ENCODE measurements at places on chromosomes 3 and 15.

GRCh38 chr3:31265646-31266428, 266.9 kb upstream of the STT3B start:
- DNase-seq: no peak

- no peak for DNase-seq
These were observed 35.2 kb upstream of the TF start for GRCh38 chr3:133711013-133711412.

- no peak for DNase-seq
These were observed 4.8 kb downstream of the GPR15 start for GRCh38 chr3:98536456-98537017.

DNA sequence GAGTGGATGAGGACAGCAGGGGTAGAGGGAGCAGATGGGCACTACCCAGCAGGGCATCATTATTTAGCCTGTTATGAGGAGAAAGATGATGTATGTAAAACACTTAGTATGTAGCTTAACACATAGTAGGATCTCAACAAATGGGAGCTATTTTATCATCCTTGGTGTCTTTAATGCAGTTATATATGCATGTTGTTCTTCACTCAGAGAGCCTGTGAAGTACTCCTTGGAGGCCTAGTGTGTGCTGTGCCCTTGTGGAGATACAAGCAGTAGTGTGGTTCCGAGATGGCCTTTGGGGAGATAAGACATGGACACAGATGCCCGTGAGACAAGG, 124.2 kb downstream of the LIPC start:
- DNase-seq: no peak

- no peak for DNase-seq
These were observed 362.2 kb upstream of the SLCO3A1 start for GRCh38 chr15:91491101-91491950.

- peak; percentile 43 for DNase-seq
These were observed 92.7 kb upstream of the OCA2 start for GRCh38 chr15:28191832-28192231.

GRCh38 chr3:187943677-187944389, 198.6 kb upstream of the BCL6 start:
- no peak for DNase-seq

GRCh38 chr3:143972155-143972504, 507 bp downstream of the DIPK2A start:
- DNase-seq: no peak

DNA sequence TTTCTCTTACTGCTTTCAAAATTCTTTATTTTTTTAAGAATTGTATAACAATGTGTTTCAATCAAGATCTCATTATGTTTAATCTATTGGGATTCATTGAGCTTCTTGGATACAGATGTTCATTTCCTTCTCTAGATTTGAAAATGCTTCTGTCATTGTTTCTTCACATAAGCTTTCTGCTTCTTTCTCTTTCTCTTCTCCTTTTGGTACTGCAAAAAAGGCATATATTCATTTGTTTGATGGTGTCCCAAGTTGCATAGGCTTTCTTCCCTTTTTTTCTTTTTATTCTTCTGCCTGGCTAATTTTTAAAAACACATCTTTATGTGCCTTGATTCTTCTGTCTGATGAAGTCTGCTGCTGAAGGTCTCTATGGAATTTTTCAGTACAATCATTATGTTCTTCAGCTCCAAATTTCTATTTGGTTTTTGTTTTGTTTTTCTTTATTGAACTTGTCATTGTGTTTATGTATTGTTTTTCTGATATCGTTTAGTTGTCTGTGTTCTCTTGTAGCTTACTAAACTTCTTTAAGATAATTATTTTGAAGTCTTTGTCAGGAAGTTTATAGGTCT, 88.9 kb downstream of the DTWD1 start:
- DNase-seq: no peak

DNA sequence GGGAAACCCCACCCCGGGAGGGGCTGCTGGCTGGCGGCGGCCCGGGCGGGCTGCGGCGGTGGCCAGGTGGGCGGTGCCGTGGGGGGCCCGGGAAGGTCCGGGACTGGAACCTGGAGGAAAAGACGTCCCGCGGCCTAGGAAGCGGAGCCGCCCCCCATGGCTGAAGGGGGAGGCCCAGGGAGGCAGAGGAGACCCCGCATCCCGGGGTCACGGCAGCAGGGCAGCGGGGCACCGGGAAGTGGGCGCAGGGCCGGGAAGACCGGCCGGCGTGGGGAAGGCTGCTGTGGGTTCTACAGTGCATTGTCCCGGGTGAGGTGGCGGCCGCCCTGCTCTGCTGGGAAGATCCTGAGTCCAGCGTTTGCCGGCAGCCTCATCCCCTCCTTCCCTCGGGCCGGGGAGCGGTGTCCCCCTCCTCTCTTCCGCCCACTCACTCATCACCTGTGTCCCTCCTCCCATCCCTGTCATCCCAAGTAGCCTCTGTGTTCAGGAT, 525 bp upstream of the FSTL1 start:
- DNase-seq: no peak

DNA sequence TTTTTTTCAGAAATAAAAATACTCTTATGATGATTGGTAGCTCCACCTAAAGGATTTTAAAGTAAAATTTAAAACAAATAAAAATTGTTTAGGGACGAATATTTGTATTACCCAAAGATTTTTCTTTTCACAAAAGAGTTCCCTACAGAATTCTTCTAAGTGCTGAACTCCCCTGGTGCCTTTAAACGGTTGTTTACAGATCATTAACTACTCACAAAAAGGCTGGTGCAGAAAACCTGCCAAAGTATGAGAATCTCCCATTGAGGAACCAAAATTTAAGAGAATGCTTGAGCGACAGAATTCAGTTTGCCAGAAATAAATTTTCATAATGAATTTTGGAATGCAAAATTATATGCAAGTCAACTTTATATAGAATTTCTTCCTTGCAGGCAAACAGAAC, 497.8 kb upstream of the NR2F2 start:
- DNase-seq: no peak

GRCh38 chr3:108071368-108071767, 19.5 kb downstream of the CD47 start:
- no peak for DNase-seq

DNA sequence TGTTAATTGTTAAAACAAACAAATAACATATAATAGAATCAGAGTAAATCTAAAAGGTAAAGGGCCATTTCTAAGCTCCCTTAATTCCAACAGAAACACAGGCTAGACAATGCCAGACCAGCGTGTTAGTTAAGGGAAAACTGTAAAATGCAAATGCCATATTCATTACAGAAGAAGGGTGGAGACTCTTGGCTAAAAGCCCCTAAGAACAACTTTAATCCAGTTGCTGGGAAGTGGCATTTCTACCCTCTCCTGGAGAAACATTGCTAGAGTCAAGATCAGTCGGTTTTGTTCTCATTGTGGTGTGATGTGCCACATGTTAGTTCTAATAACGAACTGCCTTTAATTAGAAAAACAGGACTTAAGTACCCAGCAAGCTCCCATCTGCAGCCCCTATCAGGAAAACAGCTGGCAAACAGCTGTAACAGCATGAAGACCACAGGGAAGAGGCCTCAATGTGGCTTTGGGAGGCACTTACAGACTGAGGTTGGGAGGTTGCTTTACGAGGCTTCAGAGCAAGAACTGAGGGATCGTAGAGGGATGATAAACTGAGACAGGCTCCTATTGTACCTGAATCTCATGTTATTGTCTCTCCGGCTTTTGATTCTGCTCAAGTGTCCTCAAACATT, 1134.8 kb downstream of the ROBO1 start:
- DNase-seq: no peak

DNA sequence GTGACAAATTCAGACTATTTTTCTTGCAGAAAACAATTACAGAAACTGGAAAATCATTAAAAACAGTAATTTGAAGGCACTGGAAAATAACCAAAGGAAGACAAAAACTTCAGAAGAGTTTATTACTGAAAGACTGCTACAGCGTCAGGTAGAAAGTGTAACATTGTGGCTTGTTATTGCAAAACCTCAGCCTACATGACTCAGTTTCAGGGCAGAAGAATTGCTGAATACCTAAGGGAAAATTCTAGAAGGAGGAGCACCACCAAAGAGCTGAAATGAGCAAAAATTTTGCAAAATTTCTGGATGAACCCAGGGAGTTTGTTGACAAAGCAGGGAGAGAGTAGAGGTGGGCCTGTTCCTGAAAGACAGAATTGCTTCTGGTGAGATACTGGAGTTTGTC, 219.6 kb downstream of the C3orf38 start:
- DNase-seq: no peak

DNA sequence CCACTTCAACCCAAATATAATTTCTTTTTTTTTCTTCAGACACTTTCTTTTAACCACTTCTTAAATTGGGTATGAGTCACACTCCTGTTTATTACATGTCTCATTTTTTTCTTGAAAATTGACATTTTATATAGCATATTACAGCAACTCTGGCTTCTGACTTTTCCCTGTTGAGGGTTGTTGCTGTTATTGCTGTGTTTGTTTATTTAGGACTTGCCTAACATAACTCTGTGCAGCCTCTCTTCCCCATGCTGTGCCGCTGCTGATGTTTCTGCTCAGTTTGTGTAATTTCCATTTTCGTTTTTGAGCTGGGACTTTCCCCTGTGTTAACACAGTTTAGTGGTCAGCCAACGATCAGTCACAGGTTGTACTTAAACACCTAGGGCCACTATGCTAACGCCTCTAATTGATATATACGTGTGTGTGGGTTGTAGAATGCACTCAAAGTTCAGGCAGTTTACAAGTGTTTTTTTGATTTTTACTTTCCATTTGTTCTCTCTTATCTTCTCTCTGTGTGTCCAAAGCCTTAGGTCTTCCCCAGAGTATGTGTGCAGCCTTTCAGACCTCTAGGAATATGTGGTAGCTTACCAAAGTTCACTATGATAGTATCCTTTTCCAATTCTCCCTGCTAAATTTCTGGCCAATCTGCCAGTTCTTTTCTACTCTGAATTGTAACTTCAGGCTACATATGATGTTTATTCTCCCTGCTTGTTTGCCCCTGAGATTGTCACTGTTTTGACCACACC, 337.2 kb downstream of the ZBTB20 start:
- no peak for DNase-seq

DNA sequence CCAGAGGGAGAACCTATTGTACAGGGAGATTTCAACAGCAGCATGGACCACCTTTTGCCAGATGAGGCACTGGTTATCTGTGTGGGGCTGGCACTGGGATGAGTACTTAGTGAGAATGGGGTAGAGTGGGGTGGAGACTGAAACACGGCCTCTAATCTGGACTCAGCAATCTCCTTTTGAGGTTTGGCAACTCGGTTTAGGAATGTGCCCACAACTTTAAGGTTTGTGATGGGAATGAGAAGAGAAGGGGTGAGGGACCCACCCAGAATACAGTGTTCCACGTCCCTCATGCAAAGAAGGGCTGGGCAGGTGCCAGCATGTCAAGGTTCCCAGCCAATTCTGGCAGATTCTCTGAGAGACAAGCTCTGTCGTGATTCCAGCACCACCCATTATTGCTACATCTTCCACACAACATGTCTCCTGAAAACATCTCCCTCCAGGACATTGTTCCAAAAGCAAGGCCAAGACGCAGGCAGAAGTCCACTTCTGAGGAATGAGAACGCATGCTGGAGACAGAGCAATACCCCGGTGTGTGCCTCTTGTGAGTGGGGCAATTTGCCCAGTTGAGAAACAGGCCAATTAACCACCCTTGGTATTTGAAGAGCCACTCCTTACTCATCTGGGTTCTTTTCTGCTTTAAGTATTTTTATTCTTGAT, 37.5 kb upstream of the CCR4 start:
- no peak for DNase-seq

All from caudate nucleus (tissue), 63 donors.